ENCODE measurements at places on chromosomes 13 and 19. TPM values are rescaled to one million over a fixed set of nuclear protein-coding genes. Genes with fewer than 3 reads are reported as not detected.

DNA sequence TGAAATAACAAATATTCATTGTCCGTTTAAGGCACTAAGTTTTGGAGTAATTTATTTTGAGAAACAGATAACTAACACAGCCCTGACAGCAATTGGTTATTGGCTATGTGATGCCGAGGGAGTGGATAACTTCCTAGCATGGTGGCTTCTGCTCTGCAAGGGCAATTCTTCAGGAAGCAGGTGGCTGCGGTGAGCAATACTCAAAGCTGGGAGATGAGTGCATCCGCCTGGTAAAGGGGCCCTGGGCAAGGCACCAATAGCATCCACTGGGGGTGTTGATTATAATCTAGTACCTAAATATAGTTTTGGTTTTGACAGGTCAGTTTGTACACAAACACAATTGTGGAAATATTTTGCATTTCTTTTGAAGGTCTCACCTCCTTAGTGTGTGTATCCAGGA lies 41.0 kb downstream of the CCDC70 start:
- no peak for DNase-seq

DNA sequence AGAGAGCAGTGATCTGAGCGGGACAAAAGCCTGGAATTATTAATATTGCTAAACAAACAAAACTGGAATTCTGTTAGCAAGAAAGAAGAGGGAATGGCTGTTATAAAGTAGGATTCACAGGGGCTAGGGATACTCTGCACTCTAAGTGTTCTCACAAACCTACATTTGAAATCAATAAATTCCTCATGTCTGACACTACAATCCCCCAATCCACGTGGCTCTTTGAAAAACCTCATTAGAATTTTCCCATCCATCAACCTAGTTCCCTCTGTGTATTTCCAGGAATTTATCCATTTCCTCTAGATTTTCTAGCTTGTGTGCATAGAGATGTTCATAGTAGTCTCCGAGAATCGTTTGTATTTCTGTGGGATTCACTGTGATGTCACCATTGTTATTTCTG lies 307.5 kb downstream of the RBM26 start:
- no peak for DNase-seq

DNA sequence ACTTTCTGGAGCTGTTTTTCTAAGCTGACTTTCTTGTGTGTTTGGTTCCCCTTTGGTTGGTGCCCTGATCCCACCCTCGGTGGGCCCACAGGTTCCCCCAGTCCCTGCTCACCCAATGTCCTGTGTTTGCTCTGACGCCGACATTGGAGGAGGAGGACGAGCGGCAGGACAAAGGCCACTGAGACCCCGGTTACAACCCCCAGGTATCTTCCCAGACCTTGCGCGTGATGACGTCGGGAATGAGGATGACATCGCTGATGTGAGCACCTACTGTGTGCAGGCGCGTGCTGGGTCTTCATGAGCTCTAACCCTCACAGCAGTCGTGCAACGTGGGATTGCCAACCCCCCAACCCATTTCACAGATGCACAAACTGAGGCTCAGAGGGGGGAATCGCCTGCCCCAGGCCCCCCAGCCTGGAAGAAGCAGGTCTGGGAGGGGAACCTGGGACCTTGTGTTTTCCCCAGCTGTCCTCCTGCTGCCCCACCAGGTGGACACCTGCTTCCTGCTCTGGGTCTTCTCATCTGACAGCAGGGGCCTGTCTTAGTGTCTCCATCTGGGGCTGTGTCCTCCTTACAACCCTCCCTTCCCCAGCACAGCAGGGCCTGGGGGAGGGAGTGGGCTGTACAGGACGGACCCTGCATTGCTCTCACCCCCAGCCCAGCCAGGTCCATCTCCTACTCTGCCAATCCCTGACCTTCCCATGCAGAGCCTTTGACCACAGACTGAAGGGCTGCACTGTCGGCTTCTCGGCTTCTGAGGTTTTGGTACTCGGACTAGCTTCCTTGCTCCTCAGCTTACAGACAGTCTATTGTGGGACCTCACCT lies 4.7 kb upstream of the LILRA6 start:
- no peak for DNase-seq

GRCh38 chr13:73665261-73665660 lies 468.9 kb downstream of the KLF12 start:
- no peak for DNase-seq

- DNase-seq, result no peak
These were observed 4.9 kb downstream of the MEIS3 start for GRCh38 chr19:47414469-47414868.

- DNase-seq, result no peak
These were observed 14.0 kb upstream of the CELF5 start for GRCh38 chr19:3210347-3211017.

- DNase-seq, result no peak
These were observed 83.4 kb downstream of the SOX1 start for GRCh38 chr13:112150352-112150751.

GRCh38 chr19:16604615-16605014 lies 23.4 kb downstream of the MED26 start:
- DNase-seq, result no peak

DNA sequence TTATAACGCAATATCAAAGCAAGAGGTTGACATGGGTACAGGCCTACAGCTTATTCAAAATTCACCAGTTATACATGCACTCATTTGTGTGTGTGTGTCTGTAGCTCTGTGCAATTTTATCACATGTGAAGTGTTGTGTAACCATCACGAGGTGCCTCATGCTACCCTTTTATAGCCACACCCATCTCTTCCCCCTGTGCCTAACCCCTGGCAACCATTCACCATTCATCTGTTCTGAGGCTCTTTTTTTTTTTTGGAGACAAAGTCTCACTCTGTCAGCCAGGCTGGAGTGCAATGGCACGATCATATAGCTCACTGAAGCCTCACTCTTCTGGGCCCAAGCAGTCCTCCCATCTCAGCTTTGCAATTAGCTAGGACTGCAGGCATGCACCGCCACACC lies 78.4 kb downstream of the DPF1 start:
- no peak for DNase-seq

DNA sequence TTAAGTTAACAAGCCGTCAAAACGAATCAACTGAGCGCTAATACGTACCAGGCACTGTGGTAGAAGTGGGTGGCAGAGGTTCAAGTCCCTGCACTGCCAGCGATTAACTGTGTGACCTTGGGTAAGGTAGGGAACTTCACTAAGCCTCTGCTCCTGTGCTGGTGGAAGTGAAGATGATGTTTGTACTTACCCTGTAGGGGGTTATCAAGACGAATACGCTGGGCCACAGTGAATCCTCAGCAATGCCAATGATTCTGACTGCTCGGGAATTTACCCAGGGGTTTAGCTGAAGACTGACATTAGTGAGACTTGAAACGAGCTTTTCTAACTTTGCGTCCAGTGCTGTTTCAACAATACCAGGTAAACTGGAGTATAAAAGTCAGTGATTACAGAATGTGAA lies 305.3 kb downstream of the FGF9 start:
- no peak for DNase-seq

DNA sequence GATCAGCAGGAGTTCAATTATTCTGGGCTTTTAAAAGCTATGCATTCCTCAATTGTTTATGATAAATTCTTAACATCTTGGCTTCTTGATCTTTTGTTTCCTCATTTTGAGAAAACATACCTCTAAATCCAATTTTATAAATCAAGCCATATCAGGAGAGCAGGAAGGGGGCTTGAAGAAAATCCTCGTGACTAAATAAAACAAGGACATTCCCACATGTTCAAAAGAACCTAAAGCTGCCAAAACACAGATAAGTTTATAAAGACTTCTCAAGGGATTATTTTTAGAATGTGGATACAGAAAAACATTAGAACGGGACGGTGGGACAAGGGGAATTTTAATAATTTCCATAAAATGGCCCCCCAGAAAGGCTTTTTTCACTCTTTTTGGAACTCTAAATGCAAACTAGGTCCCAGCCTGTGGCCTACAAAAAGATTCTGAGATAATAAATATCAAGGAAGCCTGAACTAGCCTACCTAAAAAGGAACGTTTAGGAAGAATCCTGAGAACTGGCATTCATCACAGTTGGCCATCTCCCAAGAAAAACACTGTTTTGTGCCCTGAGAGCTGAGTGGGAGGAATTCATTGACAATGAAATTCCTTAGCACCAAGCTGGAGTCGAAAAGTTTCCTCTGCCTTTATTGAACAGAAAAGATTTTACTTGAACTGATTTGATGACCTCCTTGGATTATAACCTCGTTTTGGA lies 30.1 kb downstream of the ZAR1L start:
- DNase-seq, result no peak

DNA sequence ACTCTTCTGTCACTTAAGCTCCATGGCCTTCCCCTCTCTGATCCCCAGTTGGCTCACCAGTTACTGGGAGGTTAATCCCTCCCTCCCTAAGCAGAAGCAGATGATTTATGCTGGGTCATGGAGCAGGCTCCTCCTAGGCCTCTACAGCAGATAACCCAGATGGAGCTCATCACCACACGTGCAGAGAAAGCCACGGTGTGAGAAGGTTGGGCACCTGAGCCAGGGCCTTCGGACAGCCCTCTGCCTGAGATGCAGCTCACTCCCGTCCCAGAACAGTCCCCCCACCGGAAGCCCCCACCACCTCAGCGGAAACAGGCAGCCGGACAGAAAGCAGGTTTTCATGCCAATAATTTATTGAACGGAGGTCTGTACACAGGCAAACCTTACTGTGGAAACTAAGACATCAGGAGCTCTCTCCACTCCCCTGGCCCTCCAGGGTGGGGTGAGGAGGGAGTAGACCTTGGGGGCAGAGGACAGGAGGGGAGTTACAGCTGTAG lies 9.8 kb downstream of the ZNF526 start:
- no peak for DNase-seq

GRCh38 chr19:1401138-1401888 lies at the start of gene GAMT:
Gene GAMT, minus strand, starts transcription at chr19:1401542. Its CDS starts 66 bp downstream, at chr19:1401476.
- DNase-seq, result no peak

DNA sequence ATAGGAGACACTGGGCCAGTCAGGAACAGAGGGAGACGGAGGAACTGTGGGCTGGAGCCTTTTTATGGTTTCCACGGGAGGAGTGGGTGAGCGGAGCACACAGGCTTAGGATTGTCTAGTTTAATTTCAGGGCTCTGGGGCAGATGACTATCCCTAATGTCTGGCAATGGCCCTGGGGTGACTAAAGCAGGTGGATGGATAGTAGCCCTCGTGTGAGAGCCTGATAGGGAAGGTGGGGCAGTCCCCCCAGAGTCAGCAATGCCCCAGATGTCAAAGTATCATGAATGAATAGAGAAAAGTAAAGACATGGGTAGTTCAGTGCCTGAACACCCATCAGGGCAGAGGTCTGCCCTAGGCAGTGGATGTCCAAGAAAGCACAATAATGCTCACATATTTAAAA lies 94.2 kb downstream of the ZDHHC20 start:
- DNase-seq, result no peak

DNA sequence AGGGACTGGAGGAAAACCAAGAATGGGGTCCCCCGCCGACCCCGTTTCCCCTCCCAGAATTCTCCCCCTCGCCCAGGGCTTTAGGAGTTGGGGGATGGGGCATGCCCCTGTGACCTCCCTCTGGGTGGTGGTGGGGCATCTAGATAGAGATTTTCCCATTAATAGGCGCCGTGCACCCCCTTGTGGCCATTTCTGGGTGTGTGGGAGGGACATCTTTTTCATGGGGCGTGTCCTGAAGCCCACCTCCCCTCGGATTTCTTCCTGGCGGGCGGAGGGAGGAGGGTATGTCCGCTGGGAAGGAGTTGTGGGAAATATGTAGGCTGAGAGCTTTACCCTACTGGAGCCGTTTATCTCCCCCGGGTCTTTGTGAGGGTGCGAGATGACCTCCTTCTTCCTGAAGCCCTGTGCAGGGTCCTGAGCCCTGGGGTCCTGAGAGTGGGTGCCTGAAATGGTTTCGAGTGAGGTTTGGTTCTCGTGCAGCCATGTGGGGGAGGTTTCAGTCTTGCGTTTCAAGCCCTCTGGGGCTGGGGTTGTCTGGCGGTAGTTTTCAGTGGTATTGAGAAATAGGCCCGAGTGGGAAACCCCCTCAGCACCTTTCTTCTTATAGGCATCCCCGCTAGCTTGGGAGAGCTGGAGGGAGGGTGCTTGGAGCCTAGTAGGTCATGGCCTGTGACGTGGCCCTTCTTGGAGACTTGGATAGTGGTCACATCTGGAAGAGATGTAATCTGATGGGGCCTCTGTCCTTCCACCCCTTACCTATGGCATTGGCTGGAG lies 1.0 kb downstream of the PRMT1 start:
- peak; percentile 91 for DNase-seq

GRCh38 chr13:92873029-92873428 lies 353.6 kb upstream of the GPC6 start:
- no peak for DNase-seq

- peak; percentile 86 for DNase-seq
These were observed 14.2 kb upstream of the LATS2 start for GRCh38 chr13:21075379-21076249.

DNA sequence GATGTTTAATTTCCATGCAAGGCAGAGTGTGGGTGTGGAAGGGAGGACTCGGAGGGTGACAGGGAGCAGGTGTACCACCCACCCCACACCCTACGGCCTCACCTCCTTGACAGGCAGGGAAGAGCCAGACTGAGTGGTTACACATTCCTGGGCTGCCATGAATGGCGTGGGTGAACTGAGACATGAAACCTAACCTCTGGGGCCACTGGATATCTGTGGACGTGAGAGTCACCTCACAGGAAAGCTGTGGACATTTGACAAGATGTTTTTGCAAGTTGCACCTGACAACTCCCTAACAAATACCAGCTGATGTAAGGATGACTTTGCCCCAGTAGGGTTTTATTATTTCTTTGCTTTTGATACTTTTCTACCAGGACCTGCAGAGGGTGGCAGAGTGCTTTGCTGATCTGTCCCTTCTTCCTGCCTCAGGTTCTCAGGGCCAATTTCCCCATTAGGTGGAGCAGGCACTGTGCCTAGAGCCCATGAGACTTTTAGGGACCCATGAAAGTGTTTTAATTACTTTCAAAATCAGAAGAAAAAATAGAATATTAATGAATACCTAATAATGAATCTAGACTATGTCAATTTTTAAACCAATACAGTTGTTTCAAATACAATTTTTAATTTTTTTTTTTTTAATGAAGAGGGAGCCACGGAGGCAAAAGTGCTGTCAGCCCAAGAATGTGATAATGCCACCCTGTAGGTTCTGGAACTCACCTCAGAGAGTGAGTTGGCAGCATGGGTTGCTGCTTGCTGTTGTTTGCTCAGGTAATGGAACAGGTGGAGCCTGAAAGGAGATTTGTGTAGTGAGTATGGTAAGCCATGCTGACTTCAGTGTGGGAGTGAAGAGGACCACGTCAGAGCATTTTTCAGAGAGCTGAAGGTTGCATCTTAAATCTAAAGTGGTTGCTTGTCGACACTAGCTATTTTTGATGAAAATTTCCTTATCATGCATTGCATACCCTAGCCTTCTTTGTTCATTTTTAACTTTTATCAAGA lies 58.0 kb upstream of the CYSLTR2 start:
- no peak for DNase-seq

ZIC5 gene
- 8.8 TPM for total RNA-seq

SPACA6 gene
- total RNA-seq, result 36.9 TPM

SULT2B1 gene
- total RNA-seq, result not detected

ZNF665 gene
- total RNA-seq, result 5.1 TPM

CAPN12 gene
- total RNA-seq, result not detected

LILRA6 gene
- not detected for total RNA-seq

C13orf42 gene
- not detected for total RNA-seq

LGALS14 gene
- not detected for total RNA-seq

Measured in osteocyte (in vitro differentiated cells).